ENCODE measurements at places on chromosomes 7 and 10.

- no peak for DNase-seq
Observed at GRCh38 chr10:79468015-79468560, 22.7 kb upstream of the ZCCHC24 start.

DNA sequence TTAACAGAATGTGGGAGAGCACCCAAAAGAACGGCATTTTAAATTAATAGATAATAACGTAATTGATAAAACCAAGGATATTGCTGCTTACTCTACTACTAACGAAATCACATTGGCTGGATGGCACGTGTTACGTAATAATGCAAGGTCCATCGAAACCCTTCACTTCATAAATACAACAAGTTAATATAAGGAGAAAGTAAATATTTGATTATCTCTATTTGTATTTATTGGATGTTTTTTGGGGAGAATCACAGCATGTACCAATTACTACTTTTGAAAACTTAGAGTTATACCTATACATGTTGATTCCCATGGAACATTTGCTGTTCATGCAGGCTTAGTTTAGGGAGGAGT lies 1.6 kb downstream of the PRKG1 start:
- DNase-seq = no peak

DNA sequence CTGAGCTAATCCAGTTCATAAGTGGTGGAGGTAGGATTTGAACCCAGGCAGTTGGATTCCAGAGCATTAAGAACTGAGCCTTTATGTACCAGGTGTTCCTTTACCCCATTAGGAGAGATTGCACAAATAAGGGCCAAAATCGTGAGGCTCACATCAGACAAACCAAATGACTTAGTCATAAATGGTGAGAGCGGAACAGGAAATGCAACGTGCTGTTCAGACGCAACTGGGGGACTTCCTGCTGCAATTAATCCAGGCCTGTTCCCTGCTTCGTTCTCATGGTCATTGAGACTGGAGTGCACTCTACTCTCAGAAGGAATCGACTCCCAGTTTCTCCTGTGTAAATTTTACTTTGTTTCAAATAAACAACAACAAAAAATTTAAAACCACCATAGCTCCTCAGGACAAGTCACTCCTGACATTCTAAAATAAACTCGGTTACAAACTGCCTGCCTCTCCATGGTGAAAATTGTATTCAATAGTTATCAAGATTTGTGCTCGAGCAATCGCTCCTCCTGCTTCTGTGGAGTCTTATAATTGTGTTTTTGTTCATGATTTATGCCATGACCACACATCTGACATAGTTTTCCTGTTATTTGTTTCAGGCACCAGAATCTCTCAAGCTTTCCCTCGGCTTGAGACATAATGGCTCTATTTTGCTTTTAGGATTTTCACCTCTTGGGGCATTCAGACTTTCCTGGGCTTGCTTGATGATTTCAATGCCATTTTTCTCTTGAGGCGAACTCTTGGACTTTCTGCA lies 115.3 kb upstream of the BMPER start:
- no peak for DNase-seq

DNA sequence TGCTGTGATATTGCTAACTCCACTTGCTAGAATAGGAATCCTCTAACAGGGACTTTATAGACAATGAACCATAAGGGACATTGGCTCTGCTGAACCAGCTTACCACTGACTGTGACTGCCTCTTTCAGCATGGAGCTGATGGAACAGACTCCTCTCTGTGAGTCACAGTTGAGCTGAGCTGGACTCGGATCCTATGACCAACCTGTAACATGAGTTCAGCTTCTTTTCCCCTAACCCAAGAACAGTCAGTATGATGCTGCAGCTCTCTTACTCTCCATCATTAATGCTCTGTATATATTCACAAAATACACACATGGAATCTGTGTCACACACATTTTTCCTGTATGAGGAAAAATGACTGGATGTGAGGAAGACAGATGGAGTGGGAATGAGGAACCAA lies 177.9 kb upstream of the BET1 start:
- DNase-seq = no peak

DNA sequence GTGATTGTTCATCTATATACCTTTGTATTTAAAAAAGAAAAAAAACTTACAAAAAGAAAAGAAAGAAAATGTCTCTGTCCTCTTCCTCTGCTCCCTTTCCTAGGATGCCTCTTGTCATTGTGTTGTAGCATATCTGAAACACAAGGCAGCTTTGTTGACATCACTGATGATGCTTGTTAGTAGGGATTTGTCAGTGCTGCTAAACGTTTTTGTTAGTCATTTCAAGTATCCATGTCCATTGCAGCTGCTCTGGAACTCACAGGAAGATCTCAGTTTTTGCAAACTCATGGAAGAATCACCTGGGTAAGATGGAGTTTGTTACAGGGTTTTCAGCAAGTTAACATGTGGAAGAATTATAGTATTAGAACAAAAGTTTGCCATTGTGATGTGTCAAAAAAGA lies 123.6 kb downstream of the CCSER2 start:
- no peak for DNase-seq

- DNase-seq = no peak
Observed at GRCh38 chr10:32210306-32211045, 136.5 kb downstream of the EPC1 start.

GRCh38 chr7:1114088-1114487 lies 26.2 kb downstream of the GPER1 start:
- DNase-seq = no peak

- DNase-seq = no peak
Observed at GRCh38 chr10:72794260-72794659, 99.3 kb upstream of the OIT3 start.

DNA sequence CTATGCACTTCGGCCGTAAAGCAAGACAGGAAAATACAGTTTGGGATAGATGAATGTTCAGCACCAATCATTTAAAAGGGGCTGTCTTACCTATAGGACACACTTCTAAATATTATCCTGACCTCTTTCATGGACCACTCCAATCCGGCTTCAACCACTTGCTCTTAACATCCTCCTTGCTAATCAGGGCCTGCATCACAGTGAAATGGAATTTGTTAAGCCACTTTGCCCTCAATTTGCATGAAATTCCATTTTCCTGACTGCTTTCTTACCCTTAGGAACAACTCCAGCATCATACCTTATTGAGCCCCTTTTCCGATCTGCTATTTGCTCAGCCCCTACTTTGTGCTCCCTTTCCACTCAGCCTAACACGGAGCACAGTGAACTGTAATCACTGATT lies 667.3 kb downstream of the PHTF2 start:
- no peak for DNase-seq

DNA sequence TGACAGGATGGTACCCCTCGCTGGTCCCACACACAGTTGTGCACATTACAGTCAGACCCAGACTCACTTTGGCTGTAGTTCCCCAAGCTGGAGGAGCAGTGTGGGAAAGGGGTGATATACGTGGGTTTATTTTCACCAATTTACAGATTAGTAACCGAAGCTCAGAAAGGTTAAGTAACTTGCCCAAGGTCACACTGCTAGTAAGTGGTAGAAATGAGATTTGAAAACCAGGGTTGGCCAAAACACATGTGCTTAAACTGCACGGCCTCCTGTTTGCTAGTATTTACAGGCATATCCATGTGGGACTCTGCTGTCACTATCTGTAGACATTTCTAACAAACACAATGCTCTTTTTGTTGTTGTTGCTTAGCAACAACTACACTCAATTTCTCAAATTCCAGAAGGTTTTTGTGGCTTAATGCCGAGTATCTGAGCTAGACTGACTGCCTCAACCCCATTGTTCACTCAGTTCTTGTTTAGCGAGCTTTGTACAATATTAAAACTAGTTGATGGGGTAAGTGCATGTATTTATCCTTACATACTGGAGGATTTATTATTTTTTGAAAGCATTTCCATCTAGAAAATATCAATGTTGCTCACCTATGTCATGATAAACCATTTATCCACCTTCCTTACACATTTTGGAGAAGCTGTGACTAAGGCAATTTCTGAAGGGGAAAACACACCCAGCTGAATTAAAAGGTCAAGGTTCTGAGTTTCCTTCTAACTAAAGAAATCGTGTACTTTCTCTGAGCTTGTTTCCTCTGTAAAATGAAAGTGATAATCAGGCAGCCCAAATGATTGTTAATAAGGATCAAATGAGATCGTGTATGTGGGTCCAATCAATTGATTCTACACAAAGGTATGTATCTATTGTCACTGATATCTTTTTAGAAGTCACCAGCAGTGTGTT lies 5.3 kb upstream of the TMEM139 start:
- no peak for DNase-seq

- no peak for DNase-seq
Observed at GRCh38 chr7:32577421-32577820, 82.1 kb downstream of the AVL9 start.

- DNase-seq = no peak
Observed at GRCh38 chr7:47371733-47372368, 210.1 kb downstream of the TNS3 start.

GRCh38 chr7:132131196-132131595 lies 445.1 kb downstream of the PLXNA4 start:
- DNase-seq = no peak

GRCh38 chr10:31419394-31420063 lies 100.5 kb downstream of the ZEB1 start:
- DNase-seq = no peak

DNA sequence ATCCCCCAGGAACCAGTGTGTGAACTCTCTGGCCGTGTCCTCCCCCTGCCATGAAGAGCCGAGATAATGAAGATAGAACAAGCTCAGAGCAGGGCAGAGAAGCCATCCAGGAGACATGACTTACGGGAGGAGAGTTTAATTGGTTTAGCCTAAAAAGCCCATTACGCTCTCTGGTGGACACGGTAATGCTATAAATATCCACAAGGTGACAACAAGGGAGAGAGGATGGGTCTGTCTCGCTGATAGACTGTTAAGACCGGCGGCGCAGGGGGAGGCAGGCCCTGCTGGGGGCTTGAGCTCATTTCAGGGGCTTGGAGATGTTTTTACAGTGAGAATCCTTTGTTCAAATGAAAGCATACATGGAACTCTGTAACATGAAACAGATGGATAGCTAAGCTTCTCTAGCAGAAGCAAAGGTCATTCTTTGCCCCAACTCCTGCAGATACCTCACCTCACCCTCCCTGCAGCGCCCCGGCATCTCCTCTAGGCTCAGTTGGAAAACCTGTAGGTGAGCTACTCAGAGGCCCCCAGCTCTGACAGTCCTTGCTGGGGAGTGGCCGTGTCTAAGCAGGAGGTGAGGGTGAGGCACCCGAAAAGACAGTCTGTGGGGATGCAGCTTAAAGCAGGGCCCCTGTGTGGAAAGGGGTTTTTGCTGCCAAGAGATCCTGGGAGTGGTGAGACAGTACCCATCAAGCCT lies 40.8 kb upstream of the LOXL4 start:
- no peak for DNase-seq

DNA sequence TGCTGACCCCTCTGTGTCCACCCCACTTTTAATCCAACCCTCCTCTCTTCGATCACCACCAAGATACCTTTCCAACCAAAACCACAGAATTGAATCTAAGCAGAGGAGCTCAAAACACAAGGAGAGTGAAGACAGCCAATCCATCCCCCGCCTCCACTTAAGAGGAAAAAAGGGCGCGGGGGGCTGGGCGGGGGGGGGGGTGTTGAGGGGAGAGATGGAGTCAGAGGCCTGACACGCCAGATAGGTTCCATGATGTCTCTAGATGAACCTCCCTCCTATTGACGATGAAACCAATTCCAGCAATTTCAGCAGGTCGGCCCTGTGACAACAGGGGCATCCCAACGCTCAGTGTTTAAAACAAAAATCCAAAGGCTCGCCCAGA lies 1.3 kb downstream of the SORBS1 start:
- no peak for DNase-seq

GRCh38 chr7:38905056-38905759 lies 3.8 kb downstream of the VPS41 start:
- no peak for DNase-seq

DNA sequence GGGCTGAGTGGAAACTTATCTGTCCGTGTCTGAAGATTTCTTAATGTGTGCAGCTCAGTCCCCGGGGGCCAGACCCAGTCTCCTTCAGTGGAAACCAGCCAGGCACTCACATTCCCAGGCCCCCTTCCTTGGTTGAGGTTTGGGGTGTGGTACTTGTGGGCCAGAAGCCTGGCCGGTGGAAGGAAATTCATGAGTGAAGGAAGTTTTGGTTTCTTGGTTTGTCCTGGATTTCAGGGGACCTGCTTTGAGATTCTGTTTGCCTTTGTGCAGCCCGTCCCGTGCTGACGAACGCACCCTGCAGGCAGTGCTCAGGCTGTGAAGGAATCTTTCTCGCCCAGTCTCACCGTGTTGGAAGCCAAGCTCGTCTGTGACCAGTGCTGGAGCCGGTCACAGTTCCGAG lies 2.9 kb downstream of the INPP5A start:
- DNase-seq = no peak

DNA sequence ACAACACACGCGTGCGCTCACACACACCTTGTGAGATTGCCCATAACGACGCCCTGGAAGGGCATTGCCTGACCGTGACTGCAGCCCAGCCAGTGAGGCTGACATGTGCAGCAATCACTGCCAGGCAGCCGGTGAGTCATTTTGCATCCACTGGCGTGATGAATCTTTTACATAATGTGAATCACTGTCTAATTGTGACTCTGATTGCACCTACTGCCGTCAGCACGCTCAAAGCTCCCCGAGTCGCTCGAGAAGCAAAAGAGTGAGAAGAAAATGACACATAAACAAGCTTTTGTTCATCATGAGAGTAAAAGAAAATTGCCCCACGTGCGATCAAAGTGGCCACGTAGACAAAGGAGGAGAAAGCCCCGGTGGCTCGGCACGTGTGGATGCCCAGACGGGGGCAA lies 117.4 kb upstream of the PFKP start:
- no peak for DNase-seq

DNA sequence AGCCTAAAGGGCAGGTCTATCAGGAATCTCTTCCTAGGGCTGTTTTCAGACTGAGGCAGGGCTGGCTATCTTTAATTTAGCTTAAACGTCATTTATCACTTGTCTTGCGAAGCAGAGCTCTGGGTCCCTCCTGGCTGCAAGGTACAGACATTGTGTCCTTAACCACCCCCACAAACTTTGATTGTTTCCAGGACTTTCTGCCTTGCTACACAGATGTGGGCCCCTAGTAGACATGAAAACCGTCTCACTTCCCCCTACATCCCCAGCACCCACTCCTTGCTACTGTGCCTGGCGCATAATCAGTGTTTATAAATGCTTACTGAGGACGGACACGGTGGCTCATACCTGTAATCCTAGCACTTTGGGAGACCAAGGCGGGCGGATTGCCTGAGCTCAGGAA lies 54.5 kb downstream of the PIP4K2A start:
- no peak for DNase-seq

GRCh38 chr7:155322530-155322929 lies 24.9 kb downstream of the INSIG1 start:
- DNase-seq = no peak

DNA sequence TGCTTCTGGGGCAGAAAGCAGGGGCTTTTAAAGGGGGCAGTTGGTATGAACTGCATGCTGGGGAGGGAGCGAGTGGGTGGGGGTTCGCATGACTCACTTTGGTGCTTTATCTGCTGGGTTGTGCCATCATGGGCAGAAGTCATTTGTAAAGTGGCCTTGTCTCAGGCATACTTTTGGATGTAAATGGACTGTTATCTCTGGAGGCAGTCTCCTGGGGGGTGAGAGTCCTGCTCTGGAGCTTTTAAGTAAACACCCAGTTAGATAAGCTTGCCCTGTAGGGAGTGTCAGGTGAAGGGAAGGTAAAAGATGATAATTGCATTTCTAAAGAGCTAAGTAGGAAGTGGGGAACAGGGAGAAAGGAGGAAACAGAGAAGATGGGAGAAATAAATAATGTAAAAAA lies 1.6 kb upstream of the GSTO1 start:
- no peak for DNase-seq
